ENCODE measurements at places on chromosomes 5 and 9.

- peak; percentile 17 for DNase-seq
Observed at GRCh38 chr5:2029206-2029605, 146.5 kb upstream of the IRX4 start.

DNA sequence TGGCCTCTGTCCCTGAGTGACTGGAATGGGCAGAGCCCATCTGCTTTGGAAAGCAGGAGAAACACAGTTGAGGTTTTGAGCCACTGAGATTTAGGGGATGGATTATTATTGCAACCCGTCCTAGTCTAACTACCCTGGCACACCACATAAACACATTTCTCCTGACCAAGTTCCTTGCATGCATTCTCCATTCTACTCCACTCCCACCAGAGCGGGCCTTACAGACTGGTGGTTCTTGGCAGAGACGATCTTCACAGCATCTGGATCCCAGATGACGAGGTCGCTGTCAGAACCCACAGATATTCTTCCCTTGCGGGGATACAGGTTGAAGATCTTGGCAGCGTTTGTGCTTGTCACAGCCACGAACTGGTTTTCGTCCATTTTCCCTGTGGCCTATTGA, 111.0 kb downstream of the DPYSL3 start:
- peak; percentile 45 for DNase-seq

DNA sequence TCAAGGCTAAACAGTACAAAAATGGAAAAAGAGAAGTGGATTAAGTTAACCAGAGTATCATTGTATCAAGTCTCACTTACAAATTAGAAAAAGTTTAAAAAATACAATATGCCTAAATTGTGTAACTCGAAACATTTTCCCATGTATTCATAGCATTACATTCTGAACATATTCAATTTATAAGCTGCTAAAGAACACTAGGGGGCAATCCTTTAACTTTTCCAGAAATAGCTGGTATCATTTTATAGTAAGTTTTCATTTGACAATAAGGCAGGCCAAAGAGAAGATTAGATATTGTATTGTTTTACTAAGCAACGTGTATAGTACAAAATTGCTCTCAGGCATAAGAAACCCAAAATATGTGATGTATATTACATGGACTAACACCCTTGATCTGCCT, 234.6 kb downstream of the ADGRV1 start:
- DNase-seq: no peak

DNA sequence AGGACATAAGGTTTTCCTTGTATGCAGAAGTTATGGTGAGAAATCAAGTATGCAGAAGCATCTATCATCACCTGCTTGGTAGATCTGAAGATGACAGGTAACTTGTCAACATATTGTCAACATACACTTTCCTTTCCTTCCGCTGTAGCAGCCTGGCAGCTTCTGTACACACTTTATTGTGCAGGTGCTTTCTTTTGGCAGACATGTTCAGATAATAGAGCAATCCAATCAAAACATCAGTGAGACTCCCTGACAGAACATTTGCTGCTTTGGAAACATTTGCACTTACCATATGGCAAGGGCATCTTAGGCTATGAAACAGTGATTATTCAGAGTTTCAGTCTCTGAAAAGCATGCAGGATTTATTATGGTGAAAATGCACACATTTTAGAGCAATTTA, 161.1 kb upstream of the CDH12 start:
- DNase-seq: no peak

DNA sequence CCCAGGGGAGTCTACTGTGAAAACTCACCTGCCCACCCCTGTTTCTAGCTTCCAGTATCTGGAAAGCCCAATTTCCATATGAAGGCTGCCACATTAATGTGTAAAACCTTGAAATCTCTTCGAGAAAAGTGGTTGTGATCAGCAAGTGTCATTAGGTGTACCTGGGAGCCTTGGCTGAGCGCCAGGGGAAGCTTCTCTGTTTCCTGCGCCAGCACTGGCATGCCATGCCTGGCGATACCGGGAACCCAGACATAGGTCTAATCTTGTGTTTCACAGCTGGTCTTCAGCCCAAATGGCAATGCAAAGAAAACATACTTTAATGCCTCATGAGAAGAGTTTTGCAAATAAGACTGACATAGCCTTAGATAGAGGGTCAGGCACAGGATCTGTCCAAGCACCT, 101.6 kb downstream of the TENT4A start:
- DNase-seq: no peak

GRCh38 chr9:19533373-19533772, 124.6 kb downstream of the ACER2 start:
- no peak for DNase-seq

DNA sequence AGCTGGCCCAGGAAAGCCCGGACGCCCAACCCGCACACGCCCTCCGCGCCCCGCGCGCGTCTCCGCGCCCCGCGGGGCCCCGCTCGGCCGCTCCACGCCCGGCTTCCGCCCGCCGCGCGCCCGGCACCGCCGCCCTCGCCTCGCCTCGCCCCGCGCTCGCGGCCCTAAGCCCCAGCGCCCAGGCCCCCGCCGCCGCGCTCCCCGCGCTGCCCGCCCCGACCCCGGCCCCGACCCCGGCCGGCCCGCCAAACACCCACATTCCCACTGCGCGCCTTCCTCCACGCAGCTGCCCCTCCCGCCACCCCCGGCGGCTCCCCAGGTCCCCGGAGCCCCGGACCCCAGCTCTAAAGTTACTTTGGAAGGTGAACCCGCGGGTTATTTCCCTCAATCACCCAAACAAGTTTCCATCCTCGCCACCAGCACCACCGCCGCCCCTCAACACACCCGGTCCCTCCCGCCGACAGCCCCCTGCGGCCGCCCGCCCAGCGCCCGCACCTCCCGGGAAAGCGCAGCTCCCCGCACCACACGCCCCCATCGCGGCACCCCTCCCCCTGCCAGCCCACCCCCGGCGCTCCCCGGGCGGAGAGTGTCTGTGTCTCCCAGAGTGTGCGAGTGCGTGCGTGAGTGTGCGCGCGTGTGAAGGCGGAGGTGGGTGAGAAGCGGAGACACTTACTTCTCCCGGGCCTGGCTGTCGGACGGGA, 439 bp downstream of the SSBP2 start:
- DNase-seq: peak; percentile 68

- no peak for DNase-seq
Observed at GRCh38 chr5:126981222-126981621, 49.1 kb downstream of the MARCHF3 start.

GRCh38 chr9:31908158-31908890, 476.1 kb upstream of the ACO1 start:
- peak; percentile 3 for DNase-seq

DNA sequence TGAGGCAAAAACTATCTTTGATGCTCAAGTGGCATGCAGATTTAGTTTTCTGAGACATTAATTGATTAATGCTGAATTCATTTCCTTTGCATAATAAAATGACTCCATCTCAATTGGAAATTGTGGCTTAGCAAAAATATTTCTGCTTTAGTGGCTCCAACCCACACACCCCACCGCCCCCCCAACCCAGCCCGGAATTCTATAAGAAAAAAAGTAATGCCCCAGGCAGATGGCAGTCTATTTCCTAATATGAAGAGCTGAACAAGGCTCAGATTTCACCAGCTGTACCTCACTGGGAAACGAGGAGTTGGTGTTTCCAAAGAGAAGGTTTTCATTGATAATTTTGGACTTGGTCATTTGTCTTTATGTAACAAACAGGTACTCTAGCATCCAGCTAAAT, 182.1 kb downstream of the FBN2 start:
- DNase-seq: no peak

DNA sequence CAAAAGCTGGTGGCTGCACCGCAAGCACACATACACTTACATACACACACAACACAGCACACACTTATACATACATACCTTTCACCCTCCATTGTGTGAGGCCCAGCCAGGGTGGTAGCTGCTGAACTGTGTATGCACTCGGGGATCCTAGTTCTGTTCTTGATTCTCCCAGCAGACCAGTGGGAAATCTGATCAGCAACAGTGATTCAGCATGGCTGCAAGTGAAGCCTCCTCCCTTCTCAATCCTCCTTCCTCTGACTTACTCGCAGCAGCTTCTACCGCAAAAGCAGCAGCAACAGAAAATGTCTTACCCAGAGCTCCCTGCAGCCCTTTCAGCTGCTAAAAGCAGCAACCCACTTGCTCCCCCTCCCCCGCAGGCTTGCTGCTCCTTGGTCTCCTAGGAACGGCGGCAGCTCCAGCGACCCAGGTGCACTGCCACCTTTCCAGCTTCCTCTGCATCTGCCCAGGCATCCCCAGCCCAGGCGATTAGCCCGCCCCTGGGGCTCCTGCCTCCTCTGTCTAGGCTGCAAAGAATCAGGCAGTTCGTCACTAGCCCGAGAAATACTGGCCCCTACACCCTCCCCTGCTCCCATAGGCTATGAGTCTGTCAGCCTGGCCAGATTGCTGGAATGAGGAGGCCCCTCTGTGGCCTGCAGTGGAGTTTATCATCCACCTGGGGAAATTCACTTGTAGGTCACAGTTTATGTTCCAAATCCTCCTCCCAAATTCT, at the start of gene KLHL3:
Gene KLHL3 (minus strand): TSS at position 535 of the 730 bp plus-strand sequence. CDS start 443 bp downstream, at position 92.
- DNase-seq: peak; percentile 77

DNA sequence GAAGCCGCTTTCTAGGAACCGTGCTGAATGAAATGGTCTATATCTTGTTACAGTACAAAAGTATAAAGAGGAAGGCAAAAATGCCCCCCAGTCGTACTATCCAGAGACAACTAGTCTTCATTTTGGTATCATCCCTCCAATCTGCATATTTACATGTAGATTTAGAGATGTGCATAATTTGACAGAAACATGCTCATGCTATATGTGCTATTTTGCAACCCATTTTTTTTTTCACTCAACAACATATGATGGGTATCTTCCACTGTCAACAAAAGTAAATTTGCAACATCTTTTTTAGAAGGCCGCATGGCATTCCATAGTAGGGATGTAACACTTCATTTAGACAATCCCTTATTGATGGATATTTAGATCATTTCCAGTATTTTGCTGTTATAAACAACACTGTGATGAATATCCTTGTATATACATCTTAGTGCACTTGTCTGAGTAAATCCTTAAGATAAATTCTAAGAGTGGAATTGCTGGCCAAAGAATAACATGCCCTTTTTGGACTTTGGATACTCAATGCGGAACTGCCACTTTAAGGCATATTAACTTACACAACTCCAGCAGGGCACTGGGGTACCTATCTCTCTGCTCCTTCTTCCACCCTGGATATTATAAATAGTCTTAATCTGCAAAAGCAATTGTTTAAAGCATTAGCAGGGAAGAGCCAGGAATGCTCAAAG, 71.1 kb upstream of the SH3PXD2B start:
- DNase-seq: no peak

- DNase-seq: no peak
Observed at GRCh38 chr5:10734037-10734709, 26.9 kb downstream of the DAP start.

- DNase-seq: peak; percentile 15
Observed at GRCh38 chr5:11719888-11720481, 184.3 kb downstream of the CTNND2 start.

DNA sequence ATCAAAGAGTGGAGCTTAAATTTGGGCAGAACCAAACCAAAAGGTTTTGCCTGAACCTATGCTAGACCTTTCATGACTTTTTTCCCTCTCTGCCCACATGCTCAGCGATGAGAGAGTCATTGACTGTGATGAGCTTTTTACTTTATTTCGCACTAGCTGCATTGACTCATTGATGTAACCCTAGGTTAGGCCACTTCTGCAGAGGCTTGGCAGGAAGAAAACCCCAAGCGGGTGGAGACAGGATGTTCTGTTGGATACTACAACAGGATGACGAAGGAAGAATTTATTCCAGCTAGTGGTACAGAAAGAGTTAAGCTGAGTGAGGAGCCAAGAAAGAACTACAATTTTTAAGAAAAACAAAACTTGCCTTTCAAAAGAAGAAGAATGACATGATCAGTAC, 18.4 kb downstream of the AGXT2 start:
- DNase-seq: peak; percentile 81

- DNase-seq: peak; percentile 42
Observed at GRCh38 chr9:83972286-83972685, 7.7 kb downstream of the HNRNPK start.

DNA sequence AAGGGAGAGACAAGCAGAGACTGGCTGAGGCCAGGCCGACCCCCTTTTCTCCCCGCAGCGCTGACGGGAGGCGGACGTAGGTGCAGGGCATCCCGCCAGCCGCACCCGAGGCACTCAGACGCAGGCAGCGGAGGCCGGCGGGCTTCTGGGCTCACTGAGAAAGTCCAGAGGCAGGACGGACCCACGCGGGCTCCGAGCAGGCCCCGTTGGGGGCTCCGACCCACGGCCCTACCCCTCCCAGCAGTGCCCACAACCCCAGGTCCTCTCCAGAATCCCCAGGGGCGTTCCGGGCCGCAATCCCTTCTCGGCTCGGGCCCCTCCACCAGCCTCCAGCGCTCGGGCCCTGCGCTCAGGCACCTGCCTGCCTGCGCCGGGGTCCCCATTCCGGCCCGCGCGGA, 543 bp downstream of the MTMR12 start:
- DNase-seq: peak; percentile 89

DNA sequence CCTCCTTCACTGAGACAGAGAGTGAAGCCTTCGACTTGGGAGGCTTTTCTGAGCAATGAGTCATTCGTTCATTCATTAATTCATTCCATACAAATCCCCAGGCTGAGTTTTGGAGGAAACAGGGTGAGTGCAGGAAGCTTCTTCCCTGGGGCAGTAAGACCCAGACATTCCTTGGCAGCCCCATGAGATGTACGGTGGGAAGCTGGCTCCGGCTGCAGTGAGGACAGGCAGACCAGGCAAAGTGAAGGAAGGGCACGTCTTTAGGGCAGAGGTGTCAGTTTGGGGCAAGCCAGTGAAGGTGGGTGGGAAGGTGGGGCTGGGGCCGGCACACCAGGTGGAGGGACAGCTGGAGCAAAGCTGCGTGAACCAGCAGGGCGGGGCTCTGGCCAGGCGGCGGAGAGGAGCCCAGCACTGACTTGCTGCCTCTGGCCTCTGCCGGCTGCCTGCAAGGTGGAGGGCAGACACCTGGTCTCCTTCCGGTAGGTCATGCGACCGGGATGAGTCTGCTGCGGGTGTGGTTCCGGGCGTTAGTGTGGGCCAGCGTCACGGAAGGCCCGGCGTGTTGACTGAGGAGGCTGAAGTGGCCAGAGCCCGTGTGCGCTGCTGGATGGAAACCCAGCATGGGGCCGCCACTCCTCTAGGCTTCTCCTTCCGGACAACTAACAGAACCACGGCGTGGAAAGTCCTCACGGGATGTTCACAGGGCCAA, 16.6 kb downstream of the OLFM1 start:
- DNase-seq: no peak

- DNase-seq: no peak
Observed at GRCh38 chr9:123678878-123679329, 251.0 kb downstream of the DENND1A start.

GRCh38 chr5:61600945-61601511, 269.0 kb downstream of the ZSWIM6 start:
- DNase-seq: no peak

DNA sequence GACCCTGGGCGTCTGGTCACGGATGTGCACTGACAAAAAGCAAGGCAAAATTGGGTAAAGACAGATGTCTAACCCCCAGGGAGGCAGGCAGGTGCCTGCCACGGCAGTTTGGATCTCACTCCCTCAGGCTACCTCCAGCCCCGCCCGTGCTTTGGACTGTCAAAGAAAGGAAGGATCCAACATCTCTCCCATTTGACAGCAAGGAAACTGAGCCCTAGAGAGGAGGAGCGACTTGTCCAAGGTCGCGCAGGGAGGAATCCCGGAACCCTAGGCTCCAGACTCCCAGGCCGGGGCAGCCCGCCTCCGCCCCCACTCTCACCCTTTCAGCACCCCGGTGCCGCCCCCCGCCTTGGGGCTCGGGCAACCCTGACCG, 376 bp downstream of the GOLGA1 start:
- DNase-seq: no peak

- no peak for DNase-seq
Observed at GRCh38 chr9:93505541-93506132, 52.3 kb upstream of the FAM120AOS start.
